Prostate gland (tissue), 2 donors: ENCODE measurements at places on chromosomes 6 and 20.

DNA sequence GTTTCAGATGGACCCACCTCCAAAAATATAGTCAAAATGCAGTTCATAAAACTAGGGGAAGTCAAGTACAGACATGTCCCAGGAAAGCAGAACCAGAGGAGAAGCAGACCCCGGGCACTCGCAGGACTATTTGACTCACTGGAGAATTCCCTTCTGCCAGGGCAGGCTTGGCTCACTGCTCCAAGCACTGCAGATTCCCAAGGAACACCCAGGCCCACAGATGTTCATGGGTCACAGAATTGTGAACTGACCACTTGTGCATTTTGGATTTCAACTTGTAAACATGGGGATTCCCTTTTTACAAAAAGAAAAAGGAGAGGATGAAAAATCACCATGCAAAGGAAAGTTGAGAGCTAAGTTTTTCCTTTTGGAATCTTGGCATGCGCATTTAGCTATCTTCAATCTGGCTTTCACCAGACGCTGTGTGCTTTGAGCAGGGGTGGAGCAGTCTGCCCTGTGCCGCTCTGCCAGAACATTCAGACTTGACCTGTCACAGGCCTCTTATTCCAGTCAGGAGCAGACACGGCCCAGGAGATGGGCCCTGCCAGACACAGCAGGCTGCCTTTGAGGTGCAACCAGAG is 237.5 kb upstream of the TAB2 start:
- H3K36me3 ChIP-seq: no peaks in the 10 kb centered on the region
- H3K27me3 ChIP-seq: no peaks in the 10 kb centered on the region
- H3K4me3 ChIP-seq: no peak overlapping the region
- peak; percentile 72 for DNase-seq
- peaks cover 4% of the 10 kb centered on the region for H3K4me1 ChIP-seq
- peak overlapping the region; percentile 55 for H3K27ac ChIP-seq

DNA sequence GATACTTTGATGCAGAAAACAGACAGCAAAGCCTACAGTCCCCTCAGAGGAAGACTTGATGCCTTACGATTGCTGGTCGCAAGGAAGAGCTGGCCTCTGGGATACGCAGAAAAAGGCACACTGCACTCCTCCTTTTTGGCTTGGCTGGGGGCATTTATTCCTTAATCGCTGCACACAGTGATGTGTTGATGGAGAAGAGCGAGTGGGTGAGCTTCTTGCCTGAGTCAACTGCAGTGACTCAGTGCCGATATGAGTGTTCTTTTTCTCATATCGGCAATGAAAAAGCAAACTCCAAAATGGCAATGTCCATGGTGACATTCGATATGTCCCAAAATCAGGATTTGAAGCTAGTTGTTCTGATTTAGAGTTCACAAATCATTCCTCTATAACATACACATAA is 794.8 kb downstream of the HACE1 start:
- no peaks in the 10 kb centered on the region for H3K36me3 ChIP-seq
- no peaks in the 10 kb centered on the region for H3K4me1 ChIP-seq

- H3K27ac ChIP-seq: no peak overlapping the region
- no peaks in the 10 kb centered on the region for H3K27me3 ChIP-seq
- DNase-seq: no peak
- no peak overlapping the region for H3K4me3 ChIP-seq
- H3K4me1 ChIP-seq: no peaks in the 10 kb centered on the region
Observed at GRCh38 chr6:142429195-142429594, 127.4 kb downstream of the ADGRG6 start.

- H3K4me3 ChIP-seq: no peak overlapping the region
- no peaks in the 10 kb centered on the region for H3K36me3 ChIP-seq
- H3K27ac ChIP-seq: no peak overlapping the region
- no peak for DNase-seq
- H3K27me3 ChIP-seq: no peaks in the 10 kb centered on the region
Observed at GRCh38 chr6:166637812-166638572, 10.9 kb upstream of the RPS6KA2 start.

DNA sequence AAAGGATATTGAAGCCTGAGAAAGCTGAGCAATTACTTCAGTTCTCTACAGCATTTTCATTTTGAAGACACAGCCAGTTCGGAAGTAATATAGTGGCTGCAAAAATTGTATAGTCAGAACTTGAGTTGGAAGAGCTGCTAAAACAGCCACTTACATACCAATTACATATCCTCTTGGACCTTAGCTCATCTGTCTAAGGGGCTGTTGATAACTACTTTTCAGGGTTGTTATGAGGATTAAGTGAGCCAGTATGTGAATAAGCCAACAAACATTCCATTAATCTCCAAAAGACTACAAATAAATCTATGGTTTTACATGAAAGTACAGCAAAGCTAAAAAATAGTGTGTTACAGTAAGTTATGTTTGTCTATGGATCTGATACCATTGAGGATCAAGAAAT is 59.7 kb downstream of the TMEM200A start:
- H3K4me1 ChIP-seq: no peaks in the 10 kb centered on the region
- no peaks in the 10 kb centered on the region for H3K27me3 ChIP-seq
- no peaks in the 10 kb centered on the region for H3K36me3 ChIP-seq
- no peak for DNase-seq

DNA sequence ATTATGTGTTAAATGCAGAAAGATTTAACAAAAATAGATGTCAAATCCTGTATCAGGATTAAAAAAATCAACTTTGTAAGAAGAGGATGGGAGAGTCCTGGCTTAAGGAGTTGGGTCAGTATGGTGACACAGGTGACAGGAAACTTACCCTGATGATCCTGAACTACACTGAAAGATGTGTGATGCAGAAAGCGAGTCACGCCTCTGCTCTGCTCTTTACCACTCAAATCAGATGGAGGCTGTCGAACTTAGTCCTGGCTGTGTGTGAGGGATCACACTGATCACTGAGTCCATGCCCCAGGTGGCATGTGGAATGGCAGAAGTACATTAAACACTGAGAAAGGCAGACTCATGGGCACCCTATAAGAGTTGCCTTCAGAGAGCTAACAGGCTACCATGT is 92.9 kb downstream of the GJA10 start:
- no peak overlapping the region for H3K4me3 ChIP-seq
- no peak for DNase-seq
- no peaks in the 10 kb centered on the region for H3K27me3 ChIP-seq

DNA sequence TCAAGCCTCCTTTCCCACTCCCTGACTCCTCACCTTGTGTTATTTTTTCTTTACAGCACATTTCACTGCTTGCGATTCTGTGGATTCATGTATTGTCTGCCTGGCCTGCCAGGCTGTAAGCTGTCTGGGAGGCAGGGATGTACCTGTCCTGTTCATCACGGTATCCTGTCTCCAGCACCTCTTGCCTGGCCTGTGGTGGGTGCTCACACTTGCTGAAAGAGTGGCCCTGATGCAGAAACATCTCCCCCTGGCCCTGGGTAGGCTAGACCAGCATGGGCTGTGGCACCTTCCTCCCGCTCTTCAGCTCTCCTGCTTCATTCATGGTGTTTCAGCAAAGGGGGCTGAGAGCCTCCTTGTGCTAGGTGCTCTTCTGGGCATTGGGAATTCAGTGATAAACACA is 60.1 kb upstream of the KCNG1 start:
- no peaks in the 10 kb centered on the region for H3K36me3 ChIP-seq
- H3K27ac ChIP-seq: no peak overlapping the region
- no peaks in the 10 kb centered on the region for H3K27me3 ChIP-seq
- H3K4me1 ChIP-seq: no peaks in the 10 kb centered on the region
- H3K4me3 ChIP-seq: no peak overlapping the region
- DNase-seq: no peak
